ENCODE measurements at places on chromosomes 4 and X.
A peak's percentile ranks its signal among the peaks of the same experiment; 100 is the strongest.

- DNase-seq, result no peak
Observed at GRCh38 chr4:22895482-22895881, 202.7 kb downstream of the GBA3 start.

DNA sequence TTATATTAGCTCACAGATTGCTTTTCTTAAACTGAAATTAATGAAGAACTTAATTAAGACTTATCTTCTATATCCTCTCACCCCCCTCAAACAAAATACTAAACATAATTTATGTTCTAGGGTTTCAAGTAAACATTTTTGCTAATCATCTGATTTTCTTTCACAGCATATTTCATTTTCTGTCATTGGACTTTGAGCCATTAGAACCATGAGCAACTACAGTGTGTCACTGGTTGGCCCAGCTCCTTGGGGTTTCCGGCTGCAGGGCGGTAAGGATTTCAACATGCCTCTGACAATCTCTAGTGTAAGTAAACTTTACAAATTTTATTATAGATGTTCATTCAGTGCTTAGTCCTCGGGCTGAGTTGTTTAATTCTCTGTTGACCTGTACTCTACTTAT, 3.3 kb downstream of the PDLIM5 start:
- DNase-seq, result no peak

DNA sequence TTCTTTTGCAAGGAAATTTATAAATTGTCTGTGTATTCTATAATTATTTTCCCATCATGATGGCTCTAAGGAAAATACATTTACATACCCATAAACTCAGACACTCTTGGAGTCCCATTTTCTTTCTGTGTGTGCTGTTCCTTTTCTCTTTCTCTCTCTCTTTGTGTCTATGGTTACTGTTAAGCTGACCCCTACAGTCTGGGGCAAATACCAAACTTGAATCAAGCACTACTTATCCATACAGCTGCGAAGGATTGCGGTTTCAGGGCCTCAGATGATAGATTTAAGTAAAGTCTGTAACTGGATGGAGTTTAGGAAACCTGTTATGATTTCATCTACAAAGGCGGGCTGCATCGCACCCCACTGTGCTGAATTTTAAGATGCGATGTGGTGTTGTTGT, 150.2 kb downstream of the SHROOM3 start:
- peak; percentile 38 for DNase-seq

GRCh38 chr4:187128976-187129375, 405.3 kb upstream of the FAT1 start:
- DNase-seq, result no peak

GRCh38 chr4:29224911-29225310, 1495.3 kb upstream of the PCDH7 start:
- DNase-seq, result no peak

- no peak for DNase-seq
Observed at GRCh38 chr4:182093431-182093831, 149.8 kb upstream of the TENM3 start.

DNA sequence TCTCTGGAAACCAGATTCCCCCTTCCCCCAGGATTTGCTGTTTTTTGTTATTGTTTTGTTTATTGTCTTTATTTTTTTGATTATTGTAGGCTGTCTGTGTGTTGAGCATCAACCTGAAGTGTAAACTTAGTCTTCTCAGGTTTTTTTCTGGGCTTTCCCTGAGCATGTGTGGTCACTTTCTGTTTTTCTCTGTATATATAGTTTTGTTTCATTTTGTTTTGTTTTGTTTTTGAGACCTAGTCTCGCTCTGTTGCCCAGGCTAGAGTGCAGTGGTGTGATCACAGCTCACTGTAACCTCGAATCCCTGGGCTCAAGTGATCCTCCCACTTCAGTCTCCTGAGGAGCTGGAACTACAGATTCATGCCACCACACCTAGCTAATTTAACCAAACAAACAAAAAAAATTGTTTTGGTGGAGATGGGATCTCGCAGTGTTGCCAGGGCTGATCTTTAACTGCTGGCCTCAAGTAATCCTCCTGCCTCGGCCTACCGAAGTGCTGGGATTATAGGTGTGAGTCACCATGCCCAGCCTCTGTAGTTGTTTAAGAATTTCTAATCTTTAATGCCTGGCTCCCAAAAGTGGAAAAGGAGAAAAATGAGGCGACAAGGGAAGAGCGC, 9.1 kb downstream of the IL13RA1 start:
- no peak for DNase-seq

DNA sequence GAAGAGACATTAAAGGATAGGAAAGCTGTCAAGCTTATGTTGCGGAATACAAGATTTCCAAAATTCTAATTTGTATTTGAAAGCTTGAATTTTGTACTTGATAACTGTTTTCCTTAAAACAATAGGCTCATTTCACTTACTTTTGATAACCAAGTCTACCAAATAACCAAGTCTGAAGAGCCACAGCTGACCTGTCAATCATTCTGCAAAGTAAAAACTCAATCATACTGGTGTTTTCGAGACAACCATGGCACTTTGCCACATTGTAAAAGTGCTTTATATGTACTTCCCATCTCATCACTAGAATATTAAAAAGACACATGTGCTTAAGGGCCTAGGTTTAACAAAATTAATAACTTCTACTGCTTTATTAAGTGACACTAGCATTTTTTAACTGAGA, 47.9 kb downstream of the LEF1 start:
- DNase-seq, result no peak

DNA sequence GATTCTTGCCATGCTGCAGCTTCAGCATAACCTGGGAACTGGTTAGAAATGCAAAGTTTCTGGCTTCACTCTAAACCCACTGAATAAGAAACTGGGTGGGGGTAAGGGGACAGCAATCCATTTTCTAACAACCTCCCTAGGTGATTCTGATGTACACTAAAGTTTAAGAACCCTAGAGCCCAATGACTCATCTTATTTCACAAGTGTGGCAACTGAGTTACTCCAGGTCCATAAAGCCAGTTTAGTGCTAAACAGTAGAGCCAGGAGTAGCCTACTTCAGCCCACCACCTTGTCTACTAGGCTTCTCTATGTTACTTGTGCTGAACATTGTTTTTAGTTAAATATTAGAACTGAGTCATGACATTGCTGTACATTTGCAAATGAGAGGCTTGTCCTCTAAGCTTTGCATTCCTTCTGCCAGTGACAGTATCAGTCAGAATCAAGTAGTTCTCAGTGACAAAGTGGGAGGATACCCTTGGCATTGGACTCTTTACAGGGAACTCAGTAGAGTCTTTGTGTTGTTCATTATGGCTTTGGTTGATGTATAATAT, 518.0 kb downstream of the RPA4 start:
- DNase-seq, result peak; percentile 25

- DNase-seq, result no peak
Observed at GRCh38 chr4:41795796-41796385, 47.4 kb upstream of the PHOX2B start.

GRCh38 chrX:41406201-41406600, 40.9 kb upstream of the NYX start:
- DNase-seq, result no peak

GRCh38 chrX:11970578-11971359, 167.5 kb upstream of the FRMPD4 start:
- DNase-seq, result no peak

GRCh38 chr4:4666187-4666586, 124.3 kb upstream of the STX18 start:
- no peak for DNase-seq

- peak; percentile 84 for DNase-seq
Observed at GRCh38 chr4:73275318-73275654, 16.7 kb upstream of the ANKRD17 start.

DNA sequence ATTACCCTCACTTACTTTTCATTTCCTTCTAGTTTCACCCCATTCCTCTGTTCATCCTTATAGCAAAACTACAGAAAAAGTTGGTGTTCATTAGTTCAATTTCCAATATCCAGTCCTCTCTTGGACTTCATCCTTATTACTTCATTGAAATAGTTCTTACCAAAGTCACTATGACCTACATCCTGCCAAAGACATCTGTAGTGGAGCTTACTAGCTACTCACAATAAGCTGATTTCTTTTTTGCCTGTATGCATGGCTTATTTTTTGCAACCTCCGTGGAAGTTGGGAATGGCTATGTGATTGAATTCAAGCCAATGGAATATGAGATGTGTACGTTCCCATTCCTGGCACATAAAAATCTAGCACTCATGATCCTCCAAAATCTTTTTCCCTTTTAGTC, 4.6 kb upstream of the CDKL2 start:
- DNase-seq, result no peak

DNA sequence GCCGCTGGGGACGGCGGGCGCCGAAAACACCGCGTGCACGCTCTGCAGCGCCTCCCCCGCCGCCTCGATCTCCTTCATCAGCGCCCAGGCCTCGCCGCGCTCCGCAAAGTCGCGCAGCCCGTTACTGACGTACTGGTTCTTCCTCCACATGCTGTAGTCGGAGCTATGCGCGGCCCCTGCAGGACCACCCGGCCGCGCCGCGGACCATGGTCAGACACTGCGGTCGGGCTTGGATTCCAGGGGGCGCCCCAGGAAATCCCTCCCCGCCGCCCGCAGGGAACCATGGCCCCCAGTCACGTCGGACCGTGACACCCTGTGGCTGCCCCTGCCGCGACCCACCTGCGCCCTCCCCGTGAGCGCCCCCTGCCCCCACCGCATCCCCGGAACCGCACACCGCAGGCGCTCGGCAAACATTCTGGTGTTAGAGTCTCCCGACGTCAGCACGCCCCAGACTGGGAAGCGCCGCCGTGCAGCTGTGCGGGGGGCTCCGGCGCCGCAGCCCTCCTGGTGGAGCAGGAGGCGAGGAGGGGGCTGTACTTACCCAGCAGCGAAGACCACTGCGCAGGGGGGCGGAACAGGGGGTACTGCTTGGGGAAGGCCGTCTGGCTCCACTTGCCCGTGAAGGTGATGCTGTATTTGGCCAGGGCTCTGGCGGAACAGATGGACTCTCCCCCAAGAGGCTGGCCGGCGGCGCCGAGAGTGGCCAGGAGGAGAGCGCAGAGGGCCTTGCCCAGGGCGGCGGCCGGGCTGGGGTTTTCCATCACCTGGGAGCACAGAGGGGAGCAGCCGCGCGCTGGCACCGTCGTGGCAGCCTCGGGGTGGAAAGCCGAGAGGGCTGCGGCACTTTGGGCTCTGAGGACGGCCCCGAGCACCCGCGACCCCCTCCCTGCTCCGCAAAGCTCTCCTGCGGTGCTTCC, 814 bp downstream of the SPON2 start:
- peak; percentile 46 for DNase-seq
